Posterior vena cava (tissue), 2 donors: ENCODE measurements at places on chromosomes 12 and 14.

DNA sequence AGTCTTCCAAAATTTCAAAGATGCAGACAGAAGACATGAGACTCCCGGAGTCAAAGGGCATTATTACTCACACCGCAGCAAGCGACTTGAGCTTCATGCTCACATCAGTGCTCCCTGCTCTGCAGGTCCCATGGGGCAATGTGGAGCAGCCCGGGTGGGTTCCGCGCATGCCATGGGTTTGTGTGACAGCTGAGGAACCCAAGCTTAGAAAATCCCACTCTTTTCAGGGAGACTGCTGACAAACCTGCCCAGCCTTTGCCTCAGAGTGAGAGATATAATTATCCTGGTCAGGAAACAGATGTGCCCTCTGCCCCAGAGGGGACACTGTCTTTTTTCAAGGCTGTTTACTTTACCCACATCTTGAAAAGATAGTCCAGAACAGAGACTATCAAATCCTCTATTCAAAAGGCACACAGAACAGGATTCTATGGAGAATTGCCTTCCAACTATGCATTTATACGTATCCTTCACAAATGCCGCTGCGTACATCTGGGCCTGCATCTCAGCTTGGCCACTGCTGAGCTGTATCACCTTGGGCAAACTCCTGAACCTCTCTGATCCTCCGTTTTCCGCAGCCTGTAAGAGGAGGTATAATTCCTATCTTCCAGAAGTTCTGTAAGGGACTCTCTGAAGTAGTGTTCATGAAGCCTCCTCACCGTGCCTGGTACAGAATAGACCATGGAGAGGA lies 16.0 kb downstream of the C14orf132 start:
- no peak for DNase-seq

DNA sequence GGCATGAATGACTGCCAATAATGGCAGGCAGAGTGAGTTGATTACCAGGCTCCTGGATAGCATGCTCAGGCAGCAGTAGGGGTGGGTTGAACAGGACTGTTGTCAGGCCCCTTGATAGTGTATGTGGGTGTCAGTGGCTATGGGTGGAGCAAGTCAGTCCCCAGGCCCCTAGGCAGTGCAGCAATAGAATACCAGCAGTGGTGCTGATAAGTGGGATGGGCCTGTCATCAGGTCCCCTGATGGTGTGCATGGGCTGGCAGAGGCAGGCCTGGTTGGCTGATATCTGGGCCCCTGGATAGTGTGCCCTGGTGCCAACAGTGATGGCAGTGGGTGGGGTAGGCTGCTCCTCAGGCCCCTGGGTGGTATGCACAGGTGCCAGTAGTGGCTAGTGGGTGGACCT lies 32.4 kb downstream of the SMCO2 start:
- DNase-seq: no peak

- no peak for DNase-seq
Measured at GRCh38 chr12:25802143-25802542, 156.3 kb upstream of the RASSF8 start.

DNA sequence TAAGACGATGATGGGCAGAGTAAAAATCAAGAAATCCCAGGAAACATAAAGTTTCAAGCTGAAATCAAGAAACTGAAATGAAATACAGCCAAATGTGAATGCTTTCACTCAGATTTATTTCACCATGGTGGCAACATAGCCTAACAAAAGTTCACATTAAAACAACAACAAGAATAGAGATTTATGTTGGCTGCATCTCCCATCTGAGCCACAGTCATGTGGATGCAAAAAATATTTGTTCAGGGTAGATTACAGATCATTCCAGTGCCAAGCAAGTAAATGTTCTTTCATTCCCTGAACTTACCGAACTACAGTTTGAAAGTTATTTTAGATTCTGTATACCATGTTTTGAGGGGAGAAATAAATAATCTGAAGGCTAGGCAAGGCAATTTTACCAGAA lies 159.9 kb upstream of the TMTC1 start:
- no peak for DNase-seq

GRCh38 chr12:75959506-75959905 lies 72.1 kb downstream of the PHLDA1 start:
- no peak for DNase-seq

GRCh38 chr12:129184127-129184928 lies 331.1 kb downstream of the GLT1D1 start:
- no peak for DNase-seq

DNA sequence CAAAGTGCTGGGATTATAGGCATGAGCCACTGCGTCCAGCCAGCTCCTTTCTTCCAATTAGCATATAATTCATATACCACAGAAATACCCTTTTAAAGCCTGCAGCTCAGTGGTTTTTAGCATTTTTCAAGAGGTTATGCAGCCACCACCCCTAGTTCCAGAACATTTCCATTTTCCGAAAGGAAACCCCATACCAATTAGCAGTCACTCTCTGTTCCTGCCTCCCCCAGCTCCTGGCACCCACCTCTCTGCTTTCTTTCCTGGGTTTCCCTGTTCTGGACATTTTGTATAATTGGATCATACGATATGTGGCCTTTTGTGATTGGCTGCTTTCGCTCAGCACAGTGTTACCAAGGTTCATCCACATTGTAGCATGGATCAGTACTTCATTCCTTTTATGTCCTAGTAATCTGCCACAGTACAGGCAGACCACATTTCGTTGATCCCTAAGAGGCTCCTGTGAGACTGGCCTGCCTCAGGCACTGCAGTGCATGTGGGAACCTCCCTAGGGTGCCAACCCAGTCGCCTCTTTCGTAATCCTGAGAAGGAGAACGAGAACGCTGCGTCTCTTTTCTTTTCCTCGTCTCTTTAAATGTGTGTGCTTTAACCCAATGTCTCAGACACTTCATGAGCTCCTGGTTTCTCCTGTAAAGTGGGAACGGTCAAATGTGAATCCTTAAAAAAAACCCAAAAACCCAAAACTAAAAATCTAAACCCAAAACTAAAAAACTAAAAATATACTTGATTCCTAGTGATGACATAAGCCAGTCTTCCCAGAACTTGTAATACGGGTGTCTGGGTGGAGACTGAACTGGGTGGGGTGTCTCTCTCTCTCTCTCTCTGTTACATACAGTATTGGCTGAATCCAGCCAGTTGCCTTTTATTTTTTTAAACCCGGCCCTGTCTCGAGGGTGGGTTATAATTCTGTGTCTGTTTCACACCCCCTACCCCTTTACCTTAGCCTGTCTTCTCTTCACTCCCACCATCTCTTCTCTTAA lies 14.7 kb downstream of the AACS start:
- no peak for DNase-seq

DNA sequence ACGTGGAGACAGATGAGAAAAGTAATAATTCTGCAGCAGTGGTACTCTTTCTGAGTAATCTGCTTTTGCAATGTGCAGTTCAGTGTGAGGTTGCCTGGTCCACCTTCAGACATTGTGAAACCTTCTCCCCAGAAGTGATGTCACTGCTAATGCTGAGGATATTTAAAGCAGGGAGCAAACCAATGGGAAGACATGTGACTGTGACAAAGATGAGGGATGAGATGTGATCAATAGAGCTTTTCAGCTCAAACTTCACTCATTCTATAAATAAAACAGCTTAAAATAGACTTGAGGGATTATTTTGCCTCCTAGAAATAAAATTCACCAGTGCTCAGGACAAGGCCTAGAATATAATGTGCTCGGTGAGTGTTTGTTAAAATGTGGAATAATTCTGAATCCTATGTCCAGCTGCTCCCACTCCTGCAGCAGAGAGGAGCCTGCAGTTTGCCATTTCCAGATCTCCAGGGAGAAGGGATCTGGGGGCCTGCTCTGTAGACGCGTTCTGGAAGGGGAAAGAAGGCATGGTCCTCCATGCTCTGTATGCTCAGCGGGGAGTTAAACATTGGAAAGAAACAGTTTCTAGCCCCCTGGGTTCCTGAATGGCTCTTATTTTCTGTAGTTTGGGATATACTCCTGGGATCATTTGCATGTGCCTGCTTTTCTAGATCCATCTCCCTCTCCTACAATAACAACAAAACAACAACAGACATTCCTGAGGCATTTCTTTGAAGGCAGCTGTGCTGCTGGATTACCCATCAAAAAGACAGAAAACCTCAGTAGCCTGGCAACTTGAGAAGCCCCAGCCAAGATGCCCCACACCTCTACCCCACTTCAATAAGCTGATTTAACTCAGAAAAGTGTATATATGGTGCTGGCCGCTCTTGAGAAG lies 8.9 kb downstream of the SLC7A8 start:
- no peak for DNase-seq
